ENCODE measurements at places on chromosomes 1 and 21.

- peak; percentile 95 for DNase-seq
Measured at GRCh38 chr1:26321315-26322041, 3.7 kb downstream of the CD52 start.

GRCh38 chr1:150102986-150103385 lies 35.4 kb downstream of the VPS45 start:
- DNase-seq, result no peak

DNA sequence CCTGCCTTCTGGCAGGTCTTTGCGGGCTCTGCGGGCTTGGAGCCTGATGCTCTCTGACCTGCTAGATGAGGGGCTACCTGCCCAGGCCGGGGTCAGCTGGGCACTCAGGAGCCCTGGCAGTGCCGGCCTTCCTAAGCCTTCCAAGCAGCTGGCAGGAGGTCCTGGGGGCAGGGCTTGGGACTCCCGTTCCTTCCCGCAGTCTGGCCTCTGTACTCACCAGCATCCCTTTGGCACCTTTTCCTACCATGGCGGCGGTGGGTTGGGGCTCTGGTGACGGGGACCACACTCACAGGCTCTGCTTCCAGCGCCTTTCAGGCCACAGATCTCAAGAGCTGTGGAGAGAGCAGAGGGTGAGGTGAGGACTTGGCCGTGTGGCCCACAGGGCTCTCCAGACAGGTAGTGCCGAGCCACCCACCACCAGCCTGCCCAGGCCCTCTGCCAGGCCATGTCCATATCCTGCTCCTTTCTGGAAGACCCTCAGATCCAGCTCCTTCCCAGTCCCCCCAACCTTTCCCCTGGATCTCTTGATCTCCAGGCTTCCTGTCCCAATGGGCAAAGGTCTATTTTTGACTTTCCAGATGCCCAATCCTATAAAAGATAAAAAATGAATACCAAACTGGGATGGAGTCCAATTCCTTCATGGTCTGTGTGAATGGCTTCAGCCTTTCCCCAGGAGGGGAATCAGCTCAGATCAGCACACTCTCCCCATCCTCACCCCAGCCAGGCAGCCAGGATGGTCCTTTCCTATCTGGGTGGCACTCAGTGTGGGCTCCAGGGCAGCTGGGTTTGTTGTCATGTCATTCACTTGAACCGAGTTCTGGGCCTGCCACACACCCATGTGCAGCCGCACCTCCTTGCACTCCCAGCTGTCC lies 7.0 kb downstream of the SLC6A9 start:
- DNase-seq, result no peak

DNA sequence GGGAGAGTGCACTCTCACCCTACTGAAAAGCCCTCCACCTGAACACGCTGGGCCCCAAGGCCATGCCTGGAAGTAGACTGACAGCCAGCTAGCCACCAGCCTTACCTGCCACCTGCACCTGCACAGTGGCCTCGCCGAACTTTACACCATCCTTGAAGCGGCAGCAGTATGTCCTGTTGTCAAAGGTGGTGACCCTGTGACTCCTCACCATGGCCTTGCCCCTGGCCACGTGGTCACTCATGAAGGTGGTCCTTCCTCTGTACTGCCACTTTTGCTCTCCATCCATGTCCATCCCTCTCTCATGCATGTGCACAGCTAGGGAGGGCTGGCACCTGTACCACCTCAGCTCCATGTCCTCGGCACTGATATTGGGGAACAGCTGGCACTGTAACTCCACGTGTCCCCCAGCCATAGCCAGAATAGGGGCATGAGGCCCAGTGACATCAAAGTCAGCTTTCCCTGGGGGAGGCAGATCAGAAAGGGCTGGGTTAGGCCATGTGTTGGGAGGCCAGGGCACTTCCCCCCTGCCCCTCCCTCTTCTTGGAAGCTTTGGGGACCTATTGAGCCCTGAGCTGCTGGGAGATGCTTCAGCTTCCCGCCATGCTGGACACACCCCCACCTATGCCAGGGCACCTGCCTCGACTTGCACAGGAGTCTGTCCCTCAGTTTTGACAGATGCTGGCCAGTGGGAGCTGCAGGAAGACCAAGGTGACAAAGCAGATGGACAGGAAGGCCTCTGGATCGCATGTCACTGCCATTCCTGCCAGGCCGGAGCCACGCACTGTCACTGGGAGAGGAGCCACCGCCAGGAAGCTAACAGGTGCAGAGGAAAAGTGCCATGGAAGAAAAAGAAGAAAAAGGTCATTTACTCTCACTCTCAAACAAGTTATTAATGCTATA lies 24.6 kb downstream of the RNF187 start:
- DNase-seq, result no peak

- DNase-seq, result peak; percentile 1
Measured at GRCh38 chr1:37177230-37177864, 143.0 kb upstream of the GRIK3 start.

- no peak for DNase-seq
Measured at GRCh38 chr1:63662841-63663240, 69.6 kb downstream of the PGM1 start.

- DNase-seq, result no peak
Measured at GRCh38 chr1:84267476-84267875, 34.0 kb upstream of the SAMD13 start.

DNA sequence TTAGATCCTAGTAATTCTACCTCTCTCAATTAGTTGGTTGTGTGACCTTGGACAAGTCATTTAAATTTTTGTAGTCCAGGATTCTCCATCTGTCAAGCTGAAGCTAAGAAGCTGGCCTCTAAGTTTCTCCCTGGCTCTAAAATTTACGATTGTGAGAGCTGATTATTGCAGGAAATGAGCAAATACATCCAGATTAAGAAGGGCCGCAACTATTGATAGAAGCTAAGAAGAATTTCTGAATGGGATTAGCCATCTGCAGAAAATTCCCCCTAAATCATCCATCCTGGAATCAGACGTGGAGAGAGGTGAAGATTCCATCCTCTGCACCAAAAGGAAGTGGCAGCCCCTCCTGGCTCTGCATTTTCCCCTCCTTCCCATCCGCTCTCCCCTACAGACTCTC lies 55.0 kb downstream of the HIVEP3 start:
- DNase-seq, result no peak
